ENCODE measurements at places on chromosomes 1 and 21.

DNA sequence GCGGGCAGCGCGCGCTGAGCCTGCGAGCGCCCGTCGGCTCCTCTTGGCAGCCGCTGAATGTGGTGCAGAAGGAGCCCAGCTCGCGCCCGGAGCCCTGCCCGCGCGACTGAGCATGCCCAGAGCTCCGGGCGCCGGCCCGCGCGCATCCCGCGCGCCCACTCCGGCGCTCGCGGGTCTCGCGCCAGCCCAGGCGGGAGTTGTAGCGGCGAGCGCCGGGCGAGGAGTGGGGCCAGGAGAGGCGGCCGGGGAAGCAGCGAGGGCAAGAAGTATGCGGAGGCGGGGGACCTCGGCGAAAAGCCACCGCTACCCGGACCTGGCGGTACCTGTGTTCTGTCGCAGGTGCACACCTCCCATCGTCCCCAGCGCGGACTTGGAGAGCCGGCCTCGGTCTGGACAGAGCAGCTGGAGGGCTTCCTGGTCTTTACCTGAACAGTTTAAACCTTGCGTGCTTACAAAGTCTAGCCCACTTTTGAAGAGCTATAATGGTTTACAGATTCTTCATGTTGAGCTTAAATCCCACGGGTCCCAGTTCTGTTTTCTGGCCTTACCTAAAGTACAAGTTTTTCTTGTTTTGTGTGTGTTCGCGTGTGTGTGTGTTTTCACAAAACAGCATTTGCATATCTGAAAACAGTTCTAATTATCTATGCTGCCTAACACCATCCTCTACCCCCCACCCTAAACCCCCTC lies at the start of gene DDAH1:
Gene DDAH1, minus strand, starts transcription at position 61 of the 687 bp plus-strand sequence. CDS start 114 bp downstream, outside the sequence.
- DNase-seq = peak; percentile 72

- DNase-seq = no peak
These were observed 92.8 kb downstream of the ITPKB start for GRCh38 chr1:226646026-226646869.

GRCh38 chr1:101300916-101301315 lies 64.1 kb downstream of the S1PR1 start:
- DNase-seq = no peak

- no peak for DNase-seq
These were observed 2.7 kb upstream of the MIS18A start for GRCh38 chr21:32281531-32281930.

DNA sequence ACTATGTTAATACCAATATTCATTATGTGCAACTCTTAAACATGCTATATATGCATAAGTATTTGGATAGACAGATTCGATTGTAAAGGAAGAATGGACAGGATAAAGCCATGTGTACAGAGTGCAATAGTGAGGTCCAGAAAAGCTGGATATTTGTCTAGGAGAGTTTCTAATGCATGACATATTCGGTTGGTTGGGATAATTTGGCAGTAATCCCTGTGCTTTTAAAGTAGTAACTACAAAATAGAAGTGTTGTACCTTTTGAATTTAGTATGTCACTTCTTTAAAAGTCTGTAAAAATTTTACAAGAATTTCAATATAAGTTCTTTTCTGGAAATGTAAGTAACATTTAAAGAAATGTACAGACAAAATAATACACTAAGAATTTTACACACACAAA lies 774.5 kb downstream of the USP25 start:
- no peak for DNase-seq

DNA sequence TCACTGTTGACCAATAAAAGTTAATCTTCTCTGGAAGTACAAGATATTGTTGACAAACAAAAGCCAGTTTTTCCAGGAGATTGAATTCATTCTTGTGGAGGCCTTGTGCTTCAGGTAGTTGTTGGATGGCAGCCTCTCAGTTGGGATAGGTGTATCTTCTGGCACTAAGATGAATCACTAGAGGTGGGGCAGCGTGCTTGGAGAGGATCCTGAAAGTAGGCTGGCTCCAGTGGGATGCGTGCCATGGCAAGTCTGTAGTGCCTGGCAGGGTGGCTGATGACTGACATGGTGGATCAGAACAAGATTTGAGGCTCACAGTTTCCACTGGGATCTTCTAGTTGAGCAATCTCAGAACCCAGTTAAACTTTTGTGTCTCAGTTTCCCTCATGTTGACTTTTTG lies 2.4 kb downstream of the VPS13D start:
- DNase-seq = no peak

DNA sequence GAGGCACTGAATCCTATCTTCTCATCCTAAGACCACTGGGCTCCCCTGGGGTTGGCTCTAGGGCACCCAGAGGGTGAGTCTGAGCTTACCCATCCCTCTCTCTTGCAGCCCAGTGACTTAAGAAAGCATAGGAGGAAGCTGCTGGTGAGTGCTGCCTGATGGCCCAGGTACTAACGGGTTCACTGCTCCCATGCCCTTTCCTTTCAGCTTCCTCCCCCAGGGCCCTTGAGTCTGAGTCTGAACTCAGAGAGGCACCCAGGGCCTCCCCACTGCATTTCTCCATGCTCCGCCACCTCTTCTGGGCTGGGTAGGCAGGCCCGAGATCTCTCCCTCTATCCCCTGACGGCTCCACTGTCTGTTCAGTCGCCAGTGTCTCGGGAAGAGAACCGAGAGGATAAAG lies 29.7 kb downstream of the PPFIA4 start:
- no peak for DNase-seq

GRCh38 chr1:211660718-211661222 lies 14.7 kb downstream of the NEK2 start:
- DNase-seq = no peak

- DNase-seq = no peak
These were observed 99.5 kb downstream of the FGGY start for GRCh38 chr1:59396387-59396786.

- no peak for DNase-seq
These were observed 577.8 kb upstream of the PLXNA2 start for GRCh38 chr1:208821939-208822338.

- DNase-seq = no peak
These were observed 105.7 kb upstream of the PPP2R5A start for GRCh38 chr1:212179394-212180076.

- DNase-seq = no peak
These were observed 13.0 kb downstream of the UBE4B start for GRCh38 chr1:10045480-10046355.

- no peak for DNase-seq
These were observed 45.3 kb downstream of the GPATCH2 start for GRCh38 chr1:217585577-217585976.

- no peak for DNase-seq
These were observed 49.2 kb upstream of the TACSTD2 start for GRCh38 chr1:58626293-58626692.

DNA sequence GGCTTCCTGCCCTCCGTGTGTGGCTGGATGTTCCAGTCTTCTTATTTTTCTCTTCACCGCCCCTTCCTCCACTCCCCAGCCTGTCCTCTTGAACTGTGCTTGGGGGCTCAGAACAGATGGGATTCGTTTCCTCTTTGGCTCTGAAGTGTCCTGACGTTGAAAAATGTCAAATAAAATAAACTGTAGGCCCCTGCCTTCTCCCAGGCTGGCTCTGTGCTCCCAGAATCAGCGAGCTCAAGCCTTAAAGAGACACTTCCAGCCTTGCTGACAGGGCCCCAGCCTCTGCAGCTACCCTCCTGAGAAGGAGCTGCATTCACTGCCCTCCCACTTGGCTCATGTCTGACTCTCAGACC lies 104.2 kb upstream of the IPO9 start:
- DNase-seq = no peak

GRCh38 chr1:83571536-83571935 lies 427.4 kb downstream of the TTLL7 start:
- DNase-seq = no peak

GRCh38 chr1:14725695-14726094 lies 127.2 kb downstream of the KAZN start:
- DNase-seq = no peak

DNA sequence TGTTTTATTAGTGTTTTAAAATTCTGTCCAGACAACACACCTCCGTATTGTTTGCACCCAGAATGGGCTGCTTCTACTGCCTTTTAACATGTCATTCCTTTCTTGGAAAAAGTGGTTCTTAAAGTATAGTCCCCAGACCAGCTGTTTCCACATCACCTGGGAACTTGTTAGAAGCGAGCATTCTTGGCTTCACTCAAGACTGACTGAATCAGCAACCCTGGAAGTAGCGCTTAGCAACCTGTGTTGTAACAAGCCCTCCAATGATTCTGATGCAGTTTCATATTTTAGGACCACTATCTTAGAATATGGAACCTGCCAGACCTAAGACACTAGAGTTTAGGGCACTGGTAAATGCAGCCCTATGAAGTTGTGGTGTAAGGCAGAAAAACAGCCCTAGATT lies 6.0 kb upstream of the PPIE start:
- DNase-seq = no peak

- DNase-seq = no peak
These were observed 180.1 kb upstream of the PRMT6 start for GRCh38 chr1:106876384-106876783.

DNA sequence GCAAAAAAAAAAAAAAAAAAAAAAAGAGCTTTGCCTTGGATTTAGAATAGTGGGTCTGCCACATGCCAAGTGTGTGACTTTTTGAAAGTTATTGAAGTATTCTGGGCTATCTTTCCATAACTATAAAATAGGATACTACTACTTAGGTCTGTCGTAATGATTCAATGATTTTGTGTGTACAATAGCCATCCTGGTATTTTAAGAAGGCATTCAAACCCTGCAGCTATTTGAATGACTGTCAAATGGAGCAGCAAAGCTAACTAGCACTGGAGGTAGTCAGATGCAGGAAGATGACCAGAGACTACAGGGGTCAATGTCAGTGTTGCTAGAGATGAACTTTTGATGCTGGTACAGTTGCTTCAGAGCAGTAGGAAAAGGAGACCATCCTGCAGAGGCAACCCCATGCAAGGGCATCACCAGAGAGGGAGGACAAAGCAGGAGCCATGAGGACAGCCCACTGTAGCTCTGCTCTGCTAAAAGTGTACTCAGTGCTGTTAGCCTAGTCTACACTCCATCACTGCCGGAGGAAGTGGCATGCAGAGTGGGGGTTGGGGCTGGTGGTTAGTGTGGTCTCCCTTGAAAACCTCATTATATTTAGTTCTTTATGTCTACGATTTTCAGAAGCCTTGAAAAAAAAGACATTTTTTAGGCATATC lies 29.0 kb downstream of the DUSP10 start:
- no peak for DNase-seq

- no peak for DNase-seq
These were observed 102.0 kb downstream of the PTPN14 start for GRCh38 chr1:214449371-214449770.

- no peak for DNase-seq
These were observed 145.8 kb upstream of the SYT6 start for GRCh38 chr1:114299331-114299975.

DNA sequence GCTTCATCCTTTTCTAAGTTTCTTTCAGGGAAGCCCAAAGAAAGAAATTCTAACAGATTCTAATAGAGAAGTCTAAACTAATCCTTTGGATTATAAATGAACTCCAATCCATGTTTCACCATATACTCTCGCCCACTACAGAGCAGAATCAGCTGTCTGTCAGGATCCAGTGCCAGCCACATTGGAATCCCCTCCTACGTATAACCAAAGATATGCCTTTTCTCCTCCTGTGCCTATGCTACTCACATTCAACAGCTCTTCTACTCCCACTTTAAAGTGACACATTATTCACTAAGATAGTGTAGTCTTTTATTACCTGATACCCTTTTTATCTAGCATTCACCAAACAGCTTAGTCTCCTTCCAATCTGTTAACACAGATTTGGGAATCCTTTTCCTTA lies 3.1 kb downstream of the ETV3 start:
- no peak for DNase-seq

DNA sequence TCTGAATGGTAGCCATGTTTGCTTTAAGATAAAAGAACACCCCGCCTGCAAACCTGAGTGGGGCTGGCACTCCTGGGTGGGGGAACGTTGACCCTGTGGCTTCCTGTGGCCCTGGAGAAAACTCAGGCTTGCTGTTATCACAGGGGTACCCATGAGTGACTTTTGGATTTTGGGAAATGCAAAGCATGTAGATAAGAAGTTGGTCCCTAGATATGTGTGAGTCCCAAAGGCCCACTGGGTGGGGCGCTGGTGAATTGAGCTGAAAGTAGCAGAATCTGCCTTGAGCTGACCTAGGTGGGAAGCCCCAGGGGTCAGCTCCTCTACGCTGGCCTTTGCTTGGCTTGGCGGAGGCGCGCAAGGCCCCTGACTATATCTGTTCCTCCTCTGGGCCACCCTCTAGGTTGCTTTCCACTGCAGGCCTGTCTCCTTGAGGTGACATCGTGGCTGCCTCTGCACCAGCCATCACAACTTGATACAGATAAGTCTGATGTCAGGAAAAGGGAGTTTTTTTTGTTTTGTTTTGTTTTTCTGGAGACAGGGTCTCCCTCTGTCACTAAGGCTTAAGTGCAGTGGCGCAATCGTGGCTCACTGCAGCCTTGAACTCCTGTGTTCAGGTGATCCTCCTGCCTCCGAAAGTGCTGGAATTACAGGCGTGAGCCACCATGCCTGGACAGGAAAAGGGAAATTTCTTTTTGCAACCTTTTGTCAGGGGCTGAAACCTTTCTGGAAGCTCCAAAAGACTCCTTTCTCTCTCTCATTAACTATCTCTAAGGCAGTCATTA lies 72.2 kb downstream of the AGPAT3 start:
- DNase-seq = no peak

DNA sequence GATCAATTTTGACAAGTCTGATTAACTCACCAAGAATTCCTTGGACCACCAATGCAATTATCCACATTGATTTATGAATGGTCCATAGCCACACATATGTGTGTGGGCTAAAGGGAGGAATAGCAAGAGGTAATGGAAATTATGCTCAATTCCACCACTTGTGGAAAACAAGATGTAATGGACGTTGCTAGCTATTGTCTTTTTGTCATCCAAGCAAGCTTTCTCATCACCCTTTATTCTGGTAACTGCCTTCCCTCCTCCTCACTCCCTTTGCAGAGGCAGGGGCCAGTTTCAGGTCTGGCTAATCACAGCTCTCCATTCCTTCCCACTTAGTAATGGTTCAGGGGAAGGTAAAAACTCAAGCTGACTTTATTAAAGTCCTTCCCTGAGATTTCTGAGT lies 24.7 kb upstream of the RAB3GAP2 start:
- no peak for DNase-seq

DNA sequence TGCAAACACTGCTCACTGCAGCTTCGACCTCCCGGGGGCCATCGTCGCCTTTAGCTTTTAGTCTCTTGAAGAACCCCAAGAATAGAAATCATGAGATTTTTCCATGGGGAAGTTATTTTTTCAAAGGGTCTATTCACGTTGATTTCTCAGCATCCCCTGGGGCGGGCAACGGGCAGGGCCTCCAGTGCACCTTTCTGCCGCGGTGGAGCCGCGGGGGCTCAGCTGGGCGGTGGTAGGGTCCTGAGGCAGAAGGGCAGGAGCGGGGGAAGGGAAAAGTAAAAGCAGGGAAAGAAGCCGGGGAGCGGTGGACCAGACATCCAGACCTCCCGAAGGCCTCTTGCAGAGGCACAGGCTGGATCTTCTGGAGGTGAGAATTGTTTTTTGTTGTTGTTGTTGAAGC lies 253.8 kb downstream of the FAM72C start:
- DNase-seq = no peak

DNA sequence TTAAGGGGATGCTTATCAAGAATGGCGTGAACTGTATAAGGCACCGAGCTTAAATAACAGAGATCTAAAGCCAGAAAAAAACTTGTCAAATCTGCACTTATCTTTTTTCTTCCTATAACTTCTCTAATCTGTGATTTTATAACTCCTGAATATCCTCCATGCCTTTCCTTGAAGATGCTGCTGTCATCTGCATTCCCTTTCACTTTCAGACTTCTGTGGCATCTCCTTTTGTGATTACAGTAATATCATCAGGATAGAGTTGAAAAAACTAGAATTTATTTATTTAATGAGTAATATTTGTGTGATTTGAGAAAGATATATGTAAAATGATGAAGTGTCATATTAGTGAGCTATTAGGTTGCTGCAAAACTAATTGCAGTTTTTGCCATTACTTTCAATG lies 357.8 kb upstream of the PTBP2 start:
- DNase-seq = no peak
